ENCODE measurements at places on chromosomes 5 and 9.

GRCh38 chr5:68227532-68228160 lies 12.1 kb downstream of the PIK3R1 start:
- H3K4me1 ChIP-seq: peaks cover 90% of the 10 kb centered on the region
- no peak overlapping the region for H3K4me3 ChIP-seq
- no peak for DNase-seq
- H3K27ac ChIP-seq: peak overlapping the region; percentile 9
- H3K36me3 ChIP-seq: peaks cover 56% of the 10 kb centered on the region

DNA sequence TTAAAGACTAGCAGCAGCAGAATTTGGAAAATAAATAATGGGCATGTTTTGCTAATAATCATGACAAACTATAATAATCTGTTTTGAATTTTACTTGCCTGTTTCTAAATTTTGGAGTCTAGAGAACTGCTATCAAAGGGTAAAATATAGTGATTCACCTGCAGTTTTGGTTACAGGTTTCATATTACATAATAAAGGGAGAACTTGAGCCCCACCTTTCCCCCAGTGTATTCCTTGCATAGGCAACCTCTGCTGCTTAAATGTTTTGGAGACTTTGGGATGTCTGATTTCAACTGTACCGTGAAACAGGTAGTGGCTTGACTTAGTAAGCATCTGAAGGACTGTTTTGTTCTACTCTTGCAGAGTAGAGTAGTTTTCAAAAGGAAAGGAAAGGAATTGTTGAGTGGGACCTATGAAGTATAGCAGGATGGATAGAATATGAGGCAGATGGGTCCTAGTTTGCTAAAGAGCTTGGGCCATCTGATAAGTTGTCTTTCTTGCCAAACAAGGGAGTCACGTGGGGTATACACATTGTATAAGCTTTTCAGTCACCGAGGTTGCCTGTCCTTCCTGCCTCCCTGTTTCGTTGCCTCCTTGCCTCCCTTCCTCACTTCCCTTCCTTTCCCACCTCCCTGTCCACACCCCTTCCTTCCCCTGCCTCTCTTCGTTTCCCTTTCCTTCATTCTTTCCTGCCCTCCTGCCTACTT lies 19.1 kb downstream of the CREBRF start:
- no peaks in the 10 kb centered on the region for H3K4me1 ChIP-seq
- DNase-seq: no peak
- H3K27me3 ChIP-seq: peaks cover 7% of the 10 kb centered on the region
- H3K4me3 ChIP-seq: no peak overlapping the region

DNA sequence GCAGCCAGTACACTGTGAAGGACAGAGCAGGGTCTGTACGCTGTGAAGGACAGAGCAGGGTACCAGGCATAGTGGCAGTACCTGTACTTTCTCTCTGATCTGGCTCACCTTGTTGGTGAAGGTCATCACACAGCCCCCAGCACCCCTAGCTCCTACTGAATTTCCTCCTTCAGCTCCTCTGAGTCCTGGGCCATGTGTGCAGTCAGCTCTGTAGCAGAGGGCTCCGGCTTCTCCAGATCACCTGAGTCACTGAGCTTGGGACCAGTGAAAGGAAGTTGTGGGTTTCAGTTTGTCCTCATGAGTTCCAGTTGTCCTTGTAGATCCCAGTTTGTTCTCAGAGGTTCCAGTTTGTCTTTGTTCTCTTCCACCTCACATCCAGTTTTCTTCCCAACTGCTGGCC lies 5.5 kb downstream of the NUDT2 start:
- peaks cover 2% of the 10 kb centered on the region for H3K27me3 ChIP-seq
- H3K27ac ChIP-seq: no peak overlapping the region
- peaks cover 41% of the 10 kb centered on the region for H3K4me1 ChIP-seq
- peaks cover under 1% of the 10 kb centered on the region for H3K36me3 ChIP-seq
- DNase-seq: no peak

GRCh38 chr9:35646153-35646532 lies 4.6 kb downstream of the SIT1 start:
- H3K27ac ChIP-seq: peak overlapping the region; percentile 86
- peak overlapping the region; percentile 90 for H3K4me3 ChIP-seq
- H3K4me1 ChIP-seq: peaks cover 40% of the 10 kb centered on the region
- peaks cover 6% of the 10 kb centered on the region for H3K27me3 ChIP-seq
- peaks cover 10% of the 10 kb centered on the region for H3K36me3 ChIP-seq

GRCh38 chr9:2623288-2624050 lies 1.9 kb downstream of the VLDLR start:
- no peak overlapping the region for H3K27ac ChIP-seq
- peaks cover 11% of the 10 kb centered on the region for H3K36me3 ChIP-seq
- peak; percentile 46 for DNase-seq
- H3K4me3 ChIP-seq: peak overlapping the region; percentile 91
- H3K4me1 ChIP-seq: peaks cover 18% of the 10 kb centered on the region
- peaks cover 49% of the 10 kb centered on the region for H3K27me3 ChIP-seq

- H3K27me3 ChIP-seq: peaks cover 5% of the 10 kb centered on the region
- H3K27ac ChIP-seq: no peak overlapping the region
- H3K36me3 ChIP-seq: no peaks in the 10 kb centered on the region
- H3K4me1 ChIP-seq: peaks cover 7% of the 10 kb centered on the region
Observed at GRCh38 chr5:33238826-33239695, 201.7 kb upstream of the TARS1 start.

DNA sequence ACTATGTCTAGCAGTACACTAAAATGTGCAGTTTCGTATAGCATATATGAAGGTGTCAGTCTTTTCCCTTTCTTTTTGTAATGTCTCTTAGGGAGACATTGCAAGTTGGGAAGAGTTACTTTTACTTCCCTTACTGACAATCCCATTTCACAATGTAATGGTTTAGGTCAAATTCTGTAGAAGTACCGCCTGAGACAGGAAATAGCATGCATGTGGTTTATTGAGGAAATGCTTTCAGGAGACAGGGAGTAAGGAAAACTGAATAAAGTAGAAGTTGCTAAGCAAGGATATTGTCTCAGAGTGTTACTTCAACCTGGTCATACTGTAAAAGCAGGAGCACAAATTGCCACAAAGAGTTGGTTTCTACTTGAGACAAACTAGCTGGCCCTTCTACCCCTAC lies 32.1 kb upstream of the MSANTD3 start:
- H3K4me1 ChIP-seq: no peaks in the 10 kb centered on the region
- no peak for DNase-seq
- H3K36me3 ChIP-seq: peaks cover 45% of the 10 kb centered on the region

GRCh38 chr5:160133071-160133917 lies 14.0 kb upstream of the PWWP2A start:
- H3K36me3 ChIP-seq: no peaks in the 10 kb centered on the region
- H3K27ac ChIP-seq: peak overlapping the region; percentile 42
- peak; percentile 34 for DNase-seq

DNA sequence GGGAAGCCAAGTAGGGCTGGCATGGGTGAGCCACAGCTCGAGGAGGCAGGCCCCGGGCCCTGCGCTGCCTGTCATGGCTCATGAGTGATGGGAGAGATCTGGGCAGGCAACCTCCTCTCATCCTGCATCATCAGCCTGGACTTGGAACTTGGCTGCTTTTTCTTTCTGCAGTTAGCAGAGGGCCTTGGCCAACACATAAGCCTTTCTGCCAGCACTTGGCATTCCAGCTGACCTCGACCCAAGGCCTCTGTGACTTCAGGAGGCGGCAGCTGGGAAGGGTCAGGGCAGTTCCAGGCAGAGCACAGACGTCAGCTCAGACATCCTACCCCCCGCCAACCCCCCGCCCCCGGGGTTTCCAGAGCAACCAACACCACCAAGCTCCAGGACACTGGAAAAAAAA lies 7.6 kb downstream of the S1PR3 start:
- H3K27ac ChIP-seq: no peak overlapping the region
- H3K27me3 ChIP-seq: no peaks in the 10 kb centered on the region
- H3K4me1 ChIP-seq: peaks cover 77% of the 10 kb centered on the region

- no peak for DNase-seq
- no peak overlapping the region for H3K27ac ChIP-seq
Observed at GRCh38 chr9:71861618-71862017, 49.4 kb downstream of the ABHD17B start.

- H3K27me3 ChIP-seq: peaks cover 8% of the 10 kb centered on the region
- peaks cover 3% of the 10 kb centered on the region for H3K4me1 ChIP-seq
- H3K27ac ChIP-seq: no peak overlapping the region
- H3K36me3 ChIP-seq: no peaks in the 10 kb centered on the region
Observed at GRCh38 chr5:157431544-157432200, 28.3 kb upstream of the NIPAL4 start.

DNA sequence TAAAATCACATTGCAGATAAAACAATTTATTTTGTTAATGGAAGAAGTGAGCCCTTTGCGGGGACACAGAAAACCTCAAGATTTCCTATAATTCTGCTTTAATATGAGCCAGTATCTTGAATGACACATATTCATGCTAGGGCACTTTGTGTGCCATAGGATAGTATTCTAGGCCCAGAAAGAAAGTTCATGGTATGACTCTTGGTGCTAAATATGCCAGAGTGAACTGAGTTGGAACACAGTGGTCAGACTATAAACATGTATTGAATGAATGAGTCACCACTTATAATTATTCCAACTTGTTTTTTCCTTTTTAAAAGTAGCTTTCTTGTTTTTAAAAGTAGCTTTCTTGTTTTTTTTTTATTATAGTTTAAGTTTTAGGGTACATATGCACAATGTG lies 46.0 kb downstream of the ADAMTS19 start:
- no peaks in the 10 kb centered on the region for H3K4me1 ChIP-seq
- H3K4me3 ChIP-seq: no peak overlapping the region
- no peak for DNase-seq

- peaks cover 30% of the 10 kb centered on the region for H3K27me3 ChIP-seq
- no peak for DNase-seq
- no peaks in the 10 kb centered on the region for H3K4me1 ChIP-seq
- no peak overlapping the region for H3K27ac ChIP-seq
- no peak overlapping the region for H3K4me3 ChIP-seq
Observed at GRCh38 chr5:136075466-136075891, 46.7 kb downstream of the TGFBI start.
